Activated CD4-positive, CD25-positive, alpha-beta regulatory T cell treated with anti-CD3 and anti-CD28 coated beads, Interleukin-2, amount 50 U/mL, for 24 hours (primary cell): ENCODE measurements at places on chromosomes 7 and 10.

GRCh38 chr10:42916974-42917373, 134.4 kb downstream of the BMS1 start:
- no peak for ATAC-seq

DNA sequence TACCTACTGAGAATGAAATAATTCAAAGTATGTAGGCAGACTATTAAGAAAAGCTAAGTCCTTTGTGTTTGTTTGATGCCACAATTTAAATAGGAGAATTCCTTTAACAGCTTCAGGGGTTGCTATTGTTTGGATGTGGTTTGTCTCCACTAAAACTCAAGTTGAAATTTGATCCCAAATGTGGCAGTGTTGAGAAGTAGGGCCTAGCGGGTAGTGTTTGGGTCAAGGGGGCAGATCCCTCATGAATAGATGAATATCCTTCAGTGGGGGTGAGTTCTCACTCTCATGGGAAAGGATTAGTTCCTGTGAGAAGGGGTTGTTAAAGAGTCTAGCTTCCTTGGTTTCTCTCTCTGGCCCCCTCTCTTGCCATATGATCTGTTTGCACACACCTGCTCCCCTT, 97.0 kb downstream of the HGF start:
- no peak for ATAC-seq

DNA sequence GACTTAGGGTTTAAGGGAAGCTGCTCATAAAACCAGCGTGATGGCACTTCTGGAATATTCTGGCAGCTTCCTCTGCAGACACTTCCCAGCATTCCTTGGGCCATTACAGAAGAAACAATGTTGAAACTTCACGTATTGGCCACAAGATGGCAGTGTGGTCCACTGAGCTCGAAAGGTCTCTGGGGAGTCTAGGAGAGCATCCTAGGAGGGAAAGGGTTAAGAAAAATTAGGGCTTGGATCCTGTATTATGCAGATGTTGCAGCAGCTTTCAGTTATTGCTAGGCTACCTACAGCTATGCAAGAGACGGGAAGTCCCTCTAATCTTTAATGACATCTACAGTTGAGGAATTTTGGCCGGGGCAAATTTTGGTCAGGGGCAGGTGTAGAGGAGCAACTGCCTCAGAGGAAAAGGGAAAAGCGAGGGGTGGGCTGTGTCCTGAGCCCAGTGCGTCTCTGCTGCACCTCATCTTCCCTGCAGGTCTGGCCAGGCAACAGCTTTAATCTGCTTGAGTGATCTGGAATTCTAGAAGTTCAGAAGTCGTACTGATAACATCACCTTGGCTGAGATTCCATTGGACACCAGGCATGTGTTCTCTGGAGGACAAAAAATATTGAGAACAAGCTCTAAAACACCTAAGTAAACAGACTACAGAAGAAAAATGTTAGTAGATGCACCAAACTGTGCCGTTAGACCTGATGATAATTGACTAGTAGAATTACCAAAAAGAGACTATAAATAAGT, 220.8 kb upstream of the PRSS58 start:
- ATAC-seq = peak; percentile 50

- no peak for ATAC-seq
These were observed 106.4 kb upstream of the SDK1 start for GRCh38 chr7:3194501-3195141.

- peak; percentile 45 for ATAC-seq
These were observed at the start of gene CNNM1 for GRCh38 chr10:99329304-99329553. CNNM1 (plus strand) TSS chr10:99329356; CDS start chr10:99329388, 32 bp downstream.

DNA sequence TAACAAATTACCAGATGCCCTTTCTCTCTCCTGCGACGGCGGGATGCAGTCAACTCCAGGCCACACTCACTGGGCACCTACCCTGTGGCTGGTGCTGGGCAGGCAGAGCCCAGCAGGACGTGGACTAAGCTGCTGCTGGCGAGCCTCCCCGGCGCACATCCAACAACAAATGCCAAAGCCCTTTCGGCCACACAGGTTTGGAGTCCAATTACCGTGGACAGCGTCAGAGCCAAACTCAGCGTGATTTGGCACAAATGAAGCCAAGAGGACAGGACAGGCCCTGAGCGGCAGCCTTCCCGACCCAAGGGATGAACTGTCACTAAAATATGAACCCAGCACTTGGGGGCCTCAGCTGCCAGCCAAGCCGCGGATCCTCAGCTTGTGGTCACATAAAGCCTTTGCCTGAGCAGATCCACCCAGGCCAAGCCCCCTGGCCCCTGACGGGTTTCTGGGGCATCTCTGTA, 28.4 kb downstream of the DAGLB start:
- ATAC-seq = no peak

DNA sequence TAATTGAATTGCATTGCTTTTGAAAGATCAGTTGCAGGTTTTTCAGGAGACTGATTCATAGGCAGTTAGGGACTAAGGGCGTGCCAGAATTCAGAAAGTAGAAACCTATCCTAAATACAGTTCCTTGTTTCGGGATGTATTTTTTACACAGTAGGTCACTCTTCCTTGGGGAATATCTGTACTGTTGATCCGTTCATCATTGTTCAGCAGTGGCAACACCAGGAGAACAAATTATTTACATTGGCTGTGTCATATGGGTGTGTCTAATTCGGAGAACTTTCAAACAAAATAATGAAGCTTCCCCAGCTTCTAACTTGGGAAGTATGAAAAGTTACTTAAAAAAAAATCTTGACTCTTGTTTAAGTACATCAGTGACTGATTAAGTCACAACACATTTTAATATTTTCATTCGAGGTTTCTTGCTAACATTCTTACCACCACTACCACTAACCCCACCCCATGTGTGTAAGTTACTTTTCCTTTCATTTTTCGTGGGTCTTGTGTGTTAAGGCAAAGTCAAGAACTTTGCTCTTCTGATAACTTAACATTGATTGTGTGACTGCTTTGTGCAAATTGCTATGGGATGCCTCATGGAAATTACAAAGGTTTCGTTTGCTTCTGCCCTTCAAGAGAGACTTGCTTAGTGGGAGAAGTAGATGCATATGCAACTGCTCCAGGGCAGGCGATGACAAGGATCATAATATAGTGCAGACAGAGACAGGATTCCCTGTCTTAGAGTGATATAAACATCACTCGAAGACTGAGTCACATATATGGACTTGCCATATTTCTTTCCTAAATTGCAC, 43.8 kb upstream of the RPA3 start:
- ATAC-seq = peak; percentile 89

GRCh38 chr10:123997013-123997412, 96.4 kb downstream of the CHST15 start:
- no peak for ATAC-seq

- ATAC-seq = no peak
These were observed 67.3 kb downstream of the SPDYE5 start for GRCh38 chr7:75559355-75559975.

DNA sequence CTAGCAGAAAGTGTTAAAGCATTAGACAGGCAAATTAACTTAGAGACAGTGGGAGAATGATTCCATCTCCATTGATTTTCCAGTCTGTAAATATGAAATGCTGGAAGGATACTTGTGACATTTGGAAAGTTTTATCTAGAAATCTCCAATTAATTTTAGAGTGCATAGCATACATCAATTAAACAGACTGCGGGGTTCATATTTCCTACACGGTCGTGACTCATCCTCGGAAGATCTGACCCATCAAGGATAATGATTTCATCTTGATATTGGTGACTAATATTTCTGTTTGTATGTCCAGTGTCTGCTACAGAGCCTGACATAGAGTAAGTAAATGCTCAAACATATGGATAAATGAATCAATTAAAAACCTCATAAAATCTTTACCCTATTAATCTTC, 474.9 kb downstream of the KCNMA1 start:
- ATAC-seq = no peak

- no peak for ATAC-seq
These were observed 293.9 kb downstream of the CAMK1D start for GRCh38 chr10:12643279-12643678.
